ENCODE measurements at places on chromosomes 16 and 17. TPM values are rescaled to one million over a fixed set of nuclear protein-coding genes. Genes with fewer than 3 reads are reported as not detected.

RILP gene
- 5.6 TPM for total RNA-seq

CFAP97D1 gene
- total RNA-seq, result under 0.01 TPM

SLC25A19 gene
- total RNA-seq, result 11.0 TPM

CD300H gene
- not detected for total RNA-seq

LHX1 gene
- not detected for total RNA-seq
